ENCODE measurements at places on chromosomes 2 and 18. TPM values are rescaled to one million over a fixed set of nuclear protein-coding genes. Genes with fewer than 3 reads are reported as not detected.

Gene ERMN
- not detected for total RNA-seq

DNA sequence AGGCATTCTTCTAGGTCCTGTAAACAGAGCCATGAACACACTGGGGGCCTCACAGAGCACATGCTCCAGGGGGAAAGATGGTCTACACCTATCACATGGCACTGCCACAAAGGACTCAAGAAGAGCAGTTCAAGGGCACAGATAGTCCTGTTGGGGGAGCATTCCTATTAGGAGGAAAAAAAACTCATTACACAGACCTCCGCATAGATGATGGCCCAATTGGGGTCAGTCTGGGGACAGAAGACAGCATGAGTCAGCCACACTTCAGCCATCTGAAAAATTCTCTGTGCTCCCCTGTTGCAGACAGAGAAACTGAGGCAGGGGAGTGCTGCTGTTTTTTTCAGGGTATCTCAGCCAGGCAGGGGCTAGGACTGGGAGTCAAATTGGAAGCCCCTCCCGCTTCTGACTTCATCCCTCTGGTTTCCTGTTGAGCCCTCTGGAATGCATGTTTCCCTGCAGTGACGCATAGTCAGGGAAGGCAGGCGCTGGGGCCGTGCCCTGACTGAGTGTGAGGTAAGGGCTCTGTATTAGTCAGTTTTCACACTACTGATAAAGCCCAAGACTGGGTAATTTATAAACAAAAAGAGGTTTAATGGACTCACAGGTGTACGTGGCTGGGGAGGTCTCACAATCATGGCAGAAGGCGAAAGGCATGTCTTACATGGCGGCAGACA, 67.9 kb downstream of the RHOB start:
- peak; percentile 77 for DNase-seq

DNA sequence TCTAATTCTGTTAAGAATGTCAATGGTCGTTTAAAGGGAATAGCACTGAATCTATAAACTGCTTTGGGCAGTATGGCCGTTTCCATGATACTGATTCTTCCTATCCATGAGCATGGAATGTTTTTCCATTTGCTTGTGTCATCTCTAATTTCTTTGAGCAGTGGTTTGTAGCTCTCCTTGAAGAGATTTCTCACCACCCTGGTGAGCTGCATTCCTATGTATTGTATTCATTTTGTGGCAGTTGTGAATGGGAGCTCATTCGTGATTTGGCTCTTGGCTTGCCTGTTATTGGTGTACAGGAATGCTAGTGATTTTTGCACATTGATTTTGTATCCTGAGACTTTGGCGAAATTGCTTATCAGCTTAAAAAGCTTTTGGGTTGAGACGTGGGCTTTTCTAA, 38.3 kb upstream of the WDR75 start:
- DNase-seq: no peak

DNA sequence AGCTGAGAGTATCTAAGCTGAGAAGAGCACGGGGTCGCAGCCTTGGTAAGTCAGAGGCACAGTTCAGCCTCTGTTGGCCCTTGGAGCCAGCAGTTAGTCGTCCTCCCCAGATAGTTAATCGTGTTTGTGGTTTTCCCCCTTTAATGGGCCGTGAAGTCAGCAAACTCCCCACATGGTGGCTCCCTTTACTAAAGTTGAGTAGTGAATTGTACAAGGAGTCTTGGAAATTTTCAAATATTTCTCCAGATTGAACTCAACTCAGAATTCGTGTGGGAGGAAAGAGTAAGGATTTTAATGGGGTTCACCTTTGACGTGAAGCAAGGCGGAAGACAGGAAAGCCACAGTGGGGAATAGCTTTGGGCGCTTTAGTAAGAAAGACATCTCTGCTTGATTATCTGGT, 2.4 kb upstream of the ADCYAP1 start:
- no peak for DNase-seq

DNA sequence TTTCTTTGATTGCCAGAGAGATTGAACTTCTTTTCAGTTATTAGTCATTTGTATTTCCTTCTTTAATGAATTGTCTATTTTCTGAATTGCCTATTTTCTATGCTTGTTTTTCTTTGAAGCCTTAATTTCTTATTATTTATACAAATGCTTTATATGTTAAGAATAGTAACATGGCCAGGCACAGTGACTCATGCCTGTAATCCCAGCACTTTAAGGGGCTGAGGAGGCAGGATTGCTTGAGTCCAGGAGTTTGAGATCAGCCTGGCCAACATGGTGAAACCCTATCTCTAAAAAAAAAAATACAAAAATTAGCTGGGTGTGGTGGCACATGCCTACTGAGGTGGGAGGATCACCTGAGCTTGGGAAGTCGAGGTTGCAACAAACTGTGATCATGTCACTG, 4.7 kb upstream of the RAB11FIP5 start:
- no peak for DNase-seq

Data from PC-9 (cell line).